ENCODE measurements at places on chromosomes 13 and 19. TPM values are rescaled to one million over a fixed set of nuclear protein-coding genes. Genes with fewer than 3 reads are reported as not detected.

- no peaks in the 10 kb centered on the region for H3K4me1 ChIP-seq
- no peak for DNase-seq
- no peak within 1 kb of the TSS for H3K4me3 ChIP-seq
- peaks cover 68% of the 10 kb centered on the region for H3K27me3 ChIP-seq
Measured at GRCh38 chr13:23570099-23570920, at the start of gene TNFRSF19. Gene TNFRSF19 (plus strand): TSS chr13:23570412. CDS start chr13:23590184, 19,772 bp downstream.

GRCh38 chr19:48639483-48640375 lies 2.5 kb upstream of the DBP start:
- peak overlapping the region; percentile 63 for H3K4me3 ChIP-seq
- H3K27ac ChIP-seq = peak overlapping the region; percentile 98
- DNase-seq = no peak

GRCh38 chr13:41465241-41465847 lies 8.0 kb downstream of the RGCC start:
- H3K27me3 ChIP-seq = no peaks in the 10 kb centered on the region
- peak overlapping the region; percentile 89 for H3K27ac ChIP-seq
- peaks cover 61% of the 10 kb centered on the region for H3K36me3 ChIP-seq
- peak overlapping the region; percentile 55 for H3K4me3 ChIP-seq
- peaks cover 67% of the 10 kb centered on the region for H3K4me1 ChIP-seq
- peak; percentile 97 for DNase-seq

DNA sequence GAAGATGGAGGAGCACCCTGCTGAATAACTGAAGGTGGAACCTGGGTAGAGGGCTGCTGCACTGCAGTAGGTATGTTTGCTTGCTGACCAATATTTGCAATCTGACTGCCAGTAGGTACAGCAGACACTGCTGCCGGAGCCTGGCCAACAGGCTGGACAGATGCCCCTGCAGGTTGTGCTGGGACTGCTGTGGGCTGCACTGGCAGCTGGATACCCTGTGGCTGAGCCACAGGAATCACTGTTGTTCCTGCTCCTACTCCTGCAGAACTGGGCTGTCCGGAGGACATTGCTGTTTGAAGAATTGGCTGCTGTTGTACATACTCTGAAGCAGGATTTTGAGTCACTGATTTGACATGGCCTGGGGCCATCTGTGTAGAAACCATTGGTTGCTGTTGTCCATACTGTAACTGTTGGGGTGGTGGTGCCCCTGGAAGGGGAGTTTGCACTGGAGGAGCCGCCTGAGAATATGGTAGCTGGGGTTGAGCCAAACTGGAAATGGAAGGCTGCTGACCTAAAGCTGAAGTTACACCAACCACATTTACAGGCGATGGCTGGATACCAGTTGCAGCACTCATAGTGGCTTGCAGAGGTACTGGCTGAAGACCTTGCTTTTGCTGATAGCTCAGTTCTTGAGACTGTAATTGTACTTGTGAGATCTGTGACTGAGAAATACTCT lies 2.2 kb downstream of the TSC22D1 start:
- no peak for DNase-seq
- H3K4me3 ChIP-seq = no peak overlapping the region
- peaks cover 34% of the 10 kb centered on the region for H3K4me1 ChIP-seq
- peaks cover 7% of the 10 kb centered on the region for H3K27me3 ChIP-seq

- H3K4me3 ChIP-seq = no peak overlapping the region
- no peaks in the 10 kb centered on the region for H3K4me1 ChIP-seq
- H3K27ac ChIP-seq = no peak overlapping the region
- no peak for DNase-seq
- H3K27me3 ChIP-seq = peaks cover 15% of the 10 kb centered on the region
- no peaks in the 10 kb centered on the region for H3K36me3 ChIP-seq
Measured at GRCh38 chr13:26095846-26096610, 44.2 kb upstream of the SHISA2 start.

DNA sequence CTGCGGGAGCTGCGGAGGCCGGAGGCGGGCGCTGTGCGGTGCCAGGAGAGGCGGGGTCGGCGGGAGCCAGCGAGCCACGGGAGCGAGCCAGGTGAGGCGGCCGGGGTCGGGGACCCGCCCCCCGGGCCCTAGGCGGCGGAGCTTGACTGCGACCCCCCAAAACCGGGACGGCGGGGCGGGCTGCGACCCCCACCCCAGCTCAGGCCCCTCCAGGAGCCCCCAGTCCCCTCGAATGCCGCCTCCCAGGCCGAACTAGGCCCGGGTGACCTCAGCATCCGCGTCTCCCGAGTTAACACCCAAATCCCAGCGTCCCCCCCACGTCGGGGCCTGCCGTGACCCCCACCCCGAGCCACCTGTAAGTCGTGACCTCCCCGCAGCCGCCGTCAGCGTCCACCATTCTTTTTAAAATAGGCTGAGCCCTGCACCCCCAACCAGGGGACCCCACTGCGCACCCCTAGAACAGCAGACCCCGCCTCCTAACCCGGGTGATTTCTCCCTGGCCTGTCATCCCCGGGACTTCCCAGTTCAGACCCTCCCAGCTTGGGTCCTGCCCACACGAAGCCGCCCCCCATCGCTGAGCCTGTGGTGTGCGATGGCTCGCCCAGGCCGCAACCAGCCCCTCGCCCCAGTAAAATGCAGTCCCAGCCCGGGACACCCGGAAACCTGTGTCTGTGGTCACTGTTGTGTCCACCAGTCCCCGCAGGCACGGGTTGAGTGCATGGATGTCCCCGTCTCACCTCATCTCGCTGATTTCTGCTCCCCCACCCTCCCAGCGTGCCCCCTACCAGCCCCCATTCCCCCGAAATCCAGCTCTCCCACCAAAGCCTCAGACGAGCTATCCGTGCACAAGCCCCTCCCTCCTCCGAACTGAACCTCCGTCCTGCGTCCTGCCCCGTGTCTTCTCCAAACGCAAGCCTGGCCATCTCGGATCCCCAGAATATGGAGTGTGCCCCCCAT lies 551 bp downstream of the FZR1 start:
- H3K4me1 ChIP-seq = peaks cover 39% of the 10 kb centered on the region
- peak; percentile 66 for DNase-seq
- peak overlapping the region; percentile 92 for H3K4me3 ChIP-seq
- no peaks in the 10 kb centered on the region for H3K27me3 ChIP-seq
- H3K36me3 ChIP-seq = peaks cover 13% of the 10 kb centered on the region
- H3K27ac ChIP-seq = peak overlapping the region; percentile 88

The C19orf38 gene
- total RNA-seq = 1.2 TPM

All from activated CD8-positive, alpha-beta memory T cell treated with anti-CD3 and anti-CD28 coated beads, Interleukin-2, amount 10 ng/mL, durations not matched to agents 7 days and 5 days (primary cell).